ENCODE measurements at places on chromosomes 3 and 15.

DNA sequence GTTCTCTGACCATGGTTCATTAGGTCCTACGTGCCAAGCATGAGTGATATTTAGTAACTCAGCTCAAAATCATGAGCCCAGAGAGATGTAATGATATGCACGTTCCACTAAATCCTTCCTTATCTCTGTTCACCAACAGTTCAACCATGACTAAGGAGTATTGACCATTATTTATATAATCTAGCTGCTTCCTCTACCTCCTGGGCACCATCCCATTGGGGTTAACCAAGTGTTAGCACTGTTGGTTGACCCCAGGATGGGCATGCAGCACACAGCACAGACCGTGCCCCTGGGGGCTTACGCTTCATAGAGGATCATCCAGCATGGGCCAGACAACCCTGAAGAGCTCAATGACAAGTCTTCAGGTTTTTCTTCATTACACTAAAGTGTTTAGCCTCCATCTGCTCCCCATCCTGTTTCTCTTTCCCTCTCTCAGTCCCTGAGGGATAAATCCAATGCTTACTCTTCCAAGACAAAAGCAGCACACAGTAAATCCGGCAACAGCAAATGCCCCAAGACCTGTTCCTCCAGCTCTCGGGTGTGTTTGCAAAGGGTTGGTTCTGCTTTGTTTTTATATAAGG lies 10.4 kb downstream of the FAM174B start:
- peak; percentile 75 for DNase-seq

GRCh38 chr3:45534632-45535031 lies 59.9 kb upstream of the LIMD1 start:
- no peak for DNase-seq

DNA sequence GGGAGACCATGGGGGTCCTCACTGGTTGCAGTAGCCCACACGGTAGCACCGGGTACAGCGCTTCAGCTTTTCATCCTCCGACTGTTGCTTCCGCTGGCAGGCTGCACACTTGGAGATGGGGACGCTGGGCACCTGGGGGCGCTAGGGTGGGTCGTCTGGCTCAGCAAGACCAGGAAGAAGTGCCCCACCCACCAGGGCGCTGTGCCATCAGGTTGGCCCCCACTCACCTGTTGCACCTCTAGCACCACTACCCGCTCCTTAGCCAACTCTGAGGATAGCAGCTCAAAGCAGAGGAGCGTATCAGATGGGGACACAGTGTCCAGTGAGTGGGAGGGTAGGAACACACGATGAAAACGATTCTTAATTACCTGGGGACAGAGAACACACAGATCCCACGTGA lies 7.7 kb upstream of the QARS1 start:
- no peak for DNase-seq

- no peak for DNase-seq
Measured at GRCh38 chr3:127712881-127713771, 40.4 kb downstream of the ABTB1 start.

DNA sequence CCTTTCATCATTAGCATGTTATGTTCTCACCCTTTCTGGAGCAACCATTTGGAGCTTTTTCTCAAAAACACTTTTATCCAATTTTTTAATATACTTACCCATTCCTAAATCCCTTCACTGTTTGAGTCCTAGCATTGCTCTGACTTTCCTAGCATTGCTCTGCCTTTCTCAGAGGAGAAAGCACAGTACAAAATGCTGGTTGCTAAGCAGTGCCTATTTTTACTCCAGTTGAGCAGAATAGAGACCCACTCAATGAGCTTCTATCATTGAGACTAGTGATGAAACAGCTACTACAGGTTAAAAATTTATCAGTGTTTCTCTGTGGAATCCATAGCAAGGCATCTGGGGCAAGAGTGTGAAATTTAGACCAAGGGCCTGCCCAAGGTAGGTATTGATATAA lies 21.8 kb upstream of the IL1RAP start:
- DNase-seq = no peak

GRCh38 chr3:9117220-9117619 lies 132.2 kb downstream of the SRGAP3 start:
- DNase-seq = peak; percentile 45

DNA sequence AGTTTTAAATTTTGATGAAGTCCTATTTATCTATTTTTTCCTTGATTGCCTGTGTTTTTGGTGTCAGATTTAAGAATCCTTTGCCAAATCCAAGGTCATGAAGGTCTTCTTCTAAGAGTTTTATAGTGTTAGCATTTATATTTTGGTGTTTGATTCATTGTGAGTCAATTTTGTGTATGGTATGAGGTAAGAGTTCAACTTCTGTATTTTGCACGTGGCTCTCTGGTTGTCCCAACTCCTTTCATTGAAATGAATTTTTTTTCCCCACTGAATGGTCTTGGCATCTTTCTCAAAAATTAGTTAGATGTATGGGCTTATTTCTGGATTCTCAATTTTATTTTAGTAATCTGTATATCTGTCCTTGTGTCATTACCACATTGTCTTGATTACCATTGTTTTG lies 57.1 kb upstream of the STRIT1 start:
- DNase-seq = no peak

GRCh38 chr3:159059395-159059794 lies 257.5 kb downstream of the MFSD1 start:
- no peak for DNase-seq

- no peak for DNase-seq
Measured at GRCh38 chr3:87997298-87997697, 61.5 kb downstream of the CGGBP1 start.

- no peak for DNase-seq
Measured at GRCh38 chr15:43199945-43200488, 14.8 kb downstream of the CCNDBP1 start.

DNA sequence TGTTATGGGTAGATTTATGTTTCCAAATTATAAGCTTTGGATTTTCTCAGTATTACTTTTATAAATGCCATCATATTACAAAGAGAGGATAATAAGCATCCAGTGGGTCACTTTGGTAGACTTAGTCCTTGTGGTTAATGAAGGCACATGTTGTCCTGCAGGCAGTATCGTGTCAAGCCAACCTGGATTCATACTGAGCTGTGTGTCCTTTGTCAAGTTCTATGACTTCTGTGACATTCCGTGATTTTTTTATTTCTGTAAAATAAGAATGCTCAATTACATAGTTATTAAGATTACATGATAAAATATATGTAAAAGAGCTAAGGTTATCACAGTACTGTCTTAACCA lies 257.7 kb downstream of the RBMS3 start:
- DNase-seq = no peak

- no peak for DNase-seq
Measured at GRCh38 chr15:81812456-81812855, 233.4 kb downstream of the MEX3B start.

DNA sequence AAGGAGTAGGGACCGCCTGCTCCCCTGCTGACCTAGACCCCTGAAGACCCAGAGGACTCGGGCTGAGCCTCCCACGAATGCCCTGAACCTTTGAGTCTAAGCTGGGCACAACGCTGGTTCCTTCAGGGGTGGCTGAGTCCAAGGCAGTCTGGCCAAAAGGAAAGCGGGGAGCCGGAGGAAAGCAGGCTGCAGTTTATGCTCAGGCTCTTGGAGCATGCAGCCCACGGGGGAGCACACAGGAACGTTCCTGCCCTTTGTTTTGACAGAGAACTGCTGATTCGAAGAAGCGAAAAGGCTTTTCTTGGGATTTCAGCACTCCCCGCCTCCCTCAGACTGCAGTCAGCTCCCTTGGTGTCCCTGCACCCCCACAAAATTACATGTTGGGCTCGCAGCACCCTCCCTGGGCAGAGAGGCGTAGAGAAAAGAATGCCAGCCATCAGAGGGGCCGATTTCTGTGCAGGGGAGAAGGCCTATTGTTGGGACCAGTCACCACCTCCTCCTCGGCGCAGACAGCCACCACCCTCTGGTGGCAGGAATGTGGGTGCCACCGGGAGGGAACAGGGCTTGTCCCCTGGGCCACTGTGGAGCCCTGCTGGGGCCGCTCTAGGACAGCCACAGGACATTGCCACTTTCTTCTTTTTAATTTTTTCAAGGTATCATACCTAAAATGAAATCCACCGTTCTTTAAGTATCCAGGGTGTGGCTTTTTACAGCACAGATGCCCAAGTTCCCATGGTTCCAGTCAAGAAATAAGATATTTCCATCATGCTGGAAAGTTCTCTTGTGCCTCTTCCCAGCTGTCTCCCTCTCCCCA lies 72.2 kb downstream of the SMAD6 start:
- peak; percentile 92 for DNase-seq

- DNase-seq = no peak
Measured at GRCh38 chr3:127748754-127749327, 73.5 kb downstream of the MGLL start.

GRCh38 chr3:159472611-159473010 lies 516.0 kb upstream of the IL12A start:
- no peak for DNase-seq

GRCh38 chr3:20055020-20055775 lies 15.0 kb downstream of the KAT2B start:
- DNase-seq = no peak

DNA sequence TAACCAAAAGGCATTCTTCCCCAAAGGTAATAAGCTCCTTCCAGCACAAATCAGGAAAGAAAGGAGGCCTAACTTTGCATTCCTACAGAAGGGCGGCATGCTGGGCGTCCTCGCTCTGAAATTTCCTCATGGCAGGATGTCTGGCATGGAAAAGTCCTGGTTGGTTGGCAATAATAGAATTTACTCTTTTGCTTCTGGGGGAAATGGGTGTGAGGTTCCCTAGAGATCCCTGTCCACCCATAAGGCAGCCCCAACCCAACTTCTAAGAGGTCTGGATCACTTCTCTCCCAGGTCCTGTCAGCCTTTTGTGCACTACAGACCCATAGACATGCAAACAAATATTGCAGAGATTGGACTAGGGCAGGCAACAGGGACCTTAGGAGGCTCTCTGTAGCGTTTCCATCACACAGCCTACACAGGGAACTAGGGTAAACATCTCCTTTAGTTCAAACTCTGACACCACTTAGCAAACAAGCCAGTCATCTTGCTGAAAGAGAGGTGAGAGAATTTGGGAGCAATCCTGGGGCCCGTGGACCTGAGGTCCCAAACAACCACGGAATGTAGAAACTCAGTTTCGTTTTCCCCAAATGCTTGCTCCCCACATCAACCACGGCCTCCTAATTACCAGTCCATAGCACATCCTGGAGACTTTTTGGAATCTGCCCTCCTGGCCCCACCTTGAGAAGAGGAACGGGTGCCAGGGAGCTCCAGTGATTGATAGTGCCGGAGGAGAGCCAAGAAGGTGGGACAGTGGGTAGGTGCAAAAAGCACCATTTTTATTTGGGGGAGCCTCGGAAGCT lies 2.1 kb downstream of the ZIC4 start:
- no peak for DNase-seq

DNA sequence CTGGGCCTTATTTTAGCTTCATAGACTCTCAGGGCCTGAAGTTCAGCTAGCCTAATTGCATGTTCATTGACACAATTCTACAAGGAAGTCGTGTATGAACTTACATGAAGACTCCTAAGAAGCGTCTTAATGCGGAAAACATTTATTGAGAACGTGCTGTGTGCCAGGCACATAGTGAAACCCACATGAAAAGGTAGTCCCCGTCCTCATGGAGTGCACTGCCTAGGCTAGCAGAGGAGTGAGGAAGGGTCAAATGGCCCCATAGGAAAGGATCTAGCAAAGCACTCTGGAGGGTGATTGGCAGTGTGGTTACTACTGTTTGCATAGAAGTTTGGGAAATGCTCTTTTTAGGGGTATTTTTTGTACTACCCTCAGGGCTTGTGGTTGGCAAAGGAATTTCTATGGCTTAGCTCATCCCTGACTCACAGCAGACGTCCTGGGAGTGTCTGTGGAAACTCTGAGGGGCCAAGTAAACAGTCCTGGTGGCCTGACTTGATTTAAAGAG lies 854 bp upstream of the NPTN start:
- no peak for DNase-seq

DNA sequence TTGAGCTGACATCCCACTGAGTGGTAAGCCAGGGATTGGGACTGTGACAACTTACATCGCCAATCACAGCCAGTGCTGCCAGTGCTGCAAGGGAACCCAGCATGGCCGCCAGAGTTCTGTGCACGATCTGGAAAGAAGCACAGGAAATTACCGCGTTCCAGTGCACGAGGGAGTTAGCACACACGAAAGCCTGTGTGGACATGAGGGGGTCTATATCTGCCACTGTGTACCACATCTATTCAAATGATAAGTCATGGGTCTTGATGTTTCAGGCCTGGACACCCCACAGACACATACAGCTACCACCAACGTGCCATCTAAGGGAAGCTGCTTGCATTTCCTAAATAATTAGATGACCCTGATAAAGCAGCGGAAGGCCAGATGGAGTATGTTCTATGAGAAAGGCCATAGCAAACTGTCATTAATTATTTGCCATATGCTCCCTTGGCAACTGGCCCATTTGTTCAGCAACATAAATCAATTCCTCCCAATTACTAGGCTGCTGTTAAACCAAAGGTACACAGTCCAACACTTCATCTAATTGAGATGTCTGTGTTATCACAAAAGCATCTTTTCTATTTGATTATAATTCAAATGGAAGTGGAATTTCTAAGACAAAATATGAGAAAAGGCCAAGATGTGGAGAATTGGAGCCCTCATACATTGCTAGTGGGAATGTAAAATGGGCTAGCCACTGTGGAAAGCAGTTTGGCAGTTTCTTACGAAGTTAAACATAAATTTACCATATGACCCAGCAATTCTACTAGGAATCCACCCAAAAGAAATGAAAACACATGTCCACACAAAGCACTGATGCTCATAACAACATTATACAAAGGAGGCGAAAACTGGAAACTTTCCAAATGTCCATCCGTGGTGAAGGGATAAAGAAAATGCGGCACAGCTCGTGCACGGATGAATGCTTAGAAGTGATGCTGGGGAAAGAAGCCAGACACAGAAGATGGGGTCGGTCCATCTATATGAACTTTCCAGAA lies 108.3 kb downstream of the OCA2 start:
- peak; percentile 70 for DNase-seq

DNA sequence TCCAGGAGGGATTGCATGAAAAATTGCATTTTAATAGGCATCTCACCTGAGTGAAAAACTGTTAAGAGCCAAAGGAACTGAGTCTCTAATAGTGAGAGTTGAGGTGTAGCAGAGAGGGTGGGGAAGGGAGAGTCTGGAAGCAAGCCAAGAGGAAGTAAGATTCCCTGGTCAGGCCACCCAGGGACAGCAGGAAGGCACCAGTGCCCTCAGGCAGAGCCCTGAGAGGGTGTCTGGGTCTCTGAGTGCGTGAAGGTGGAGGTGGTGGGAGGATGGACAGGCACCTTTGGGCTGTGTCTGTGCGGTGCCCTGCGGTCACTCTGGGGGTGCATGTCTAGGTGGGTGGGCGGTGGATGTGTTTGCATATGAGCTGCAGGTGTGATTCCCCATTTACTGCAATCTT lies 300.4 kb upstream of the ROPN1 start:
- no peak for DNase-seq

GRCh38 chr3:124261306-124261705 lies 269.4 kb upstream of the ROPN1 start:
- no peak for DNase-seq

Data from tongue (tissue), 3 donors.